ENCODE measurements at places on chromosomes 12 and 14.

DNA sequence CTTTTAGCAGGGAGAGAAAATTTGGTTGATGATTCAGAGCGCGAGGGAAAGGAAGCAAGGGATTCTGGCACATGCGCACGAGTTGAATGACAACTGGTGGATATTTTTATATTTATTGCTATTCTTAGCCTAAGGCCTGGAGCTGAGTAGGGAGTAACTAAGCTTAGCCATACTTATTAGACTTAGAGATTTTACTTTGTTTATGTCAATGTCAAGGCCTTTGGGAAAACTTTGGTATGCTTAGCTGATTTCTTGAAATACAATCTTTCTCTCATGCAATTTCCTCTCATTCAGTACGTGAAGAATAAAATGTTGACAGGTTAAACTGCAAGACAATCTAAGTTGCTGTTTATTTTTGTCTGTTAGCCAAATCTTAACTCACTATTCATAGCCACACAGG, 101.1 kb downstream of the CRADD start:
- DNase-seq = no peak

DNA sequence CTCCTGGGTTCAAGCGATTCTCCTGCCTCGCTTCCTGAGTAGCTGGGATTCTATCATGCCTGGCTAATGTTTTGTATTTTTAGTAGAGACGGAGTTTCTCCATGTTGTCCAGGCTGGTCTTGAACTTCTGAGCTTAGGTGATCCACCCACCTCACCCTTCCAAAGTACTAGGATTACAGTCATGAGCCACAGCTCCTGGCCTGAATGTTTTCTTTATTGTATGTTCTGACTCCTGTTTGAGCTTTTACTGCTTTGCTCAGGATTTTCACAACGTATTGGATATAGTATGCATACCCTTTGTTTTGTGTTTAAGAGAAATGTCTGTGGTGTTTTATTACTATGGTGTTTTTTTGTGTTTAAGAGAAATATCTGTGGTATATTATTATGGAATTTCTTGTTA, 37.2 kb downstream of the ATF7IP start:
- DNase-seq = no peak

DNA sequence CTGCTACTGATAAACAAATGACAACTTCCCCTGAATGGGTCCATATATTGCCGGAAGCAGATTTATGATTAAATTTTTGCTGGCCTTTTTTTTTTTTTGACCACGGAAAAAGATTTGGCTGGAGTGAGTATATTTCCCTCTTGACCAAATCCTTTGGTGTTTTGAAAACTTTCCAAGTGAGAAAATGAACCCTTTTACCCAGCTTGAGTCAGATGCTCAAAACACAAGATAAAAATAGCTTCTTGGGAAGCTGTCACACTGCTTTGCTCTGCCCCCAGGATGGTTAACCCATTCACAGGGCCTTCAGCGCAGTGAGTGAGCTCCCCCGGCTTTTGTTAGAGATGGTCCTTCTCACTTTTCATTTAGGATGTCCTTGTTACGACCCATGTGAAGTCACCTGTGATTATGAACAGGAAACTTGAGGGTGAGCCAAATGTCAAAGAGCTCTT, 224.3 kb downstream of the PELI2 start:
- DNase-seq = no peak

GRCh38 chr12:126747530-126748149, 1519.3 kb upstream of the TMEM132C start:
- DNase-seq = peak; percentile 56

GRCh38 chr14:53147893-53148292, 5.2 kb downstream of the DDHD1 start:
- no peak for DNase-seq

- DNase-seq = no peak
These were observed 5.5 kb downstream of the MAP3K12 start for GRCh38 chr12:53493610-53494391.

GRCh38 chr12:20474016-20474415, 105.7 kb downstream of the PDE3A start:
- no peak for DNase-seq

- DNase-seq = no peak
These were observed 509.2 kb downstream of the FLRT2 start for GRCh38 chr14:86039176-86039575.

DNA sequence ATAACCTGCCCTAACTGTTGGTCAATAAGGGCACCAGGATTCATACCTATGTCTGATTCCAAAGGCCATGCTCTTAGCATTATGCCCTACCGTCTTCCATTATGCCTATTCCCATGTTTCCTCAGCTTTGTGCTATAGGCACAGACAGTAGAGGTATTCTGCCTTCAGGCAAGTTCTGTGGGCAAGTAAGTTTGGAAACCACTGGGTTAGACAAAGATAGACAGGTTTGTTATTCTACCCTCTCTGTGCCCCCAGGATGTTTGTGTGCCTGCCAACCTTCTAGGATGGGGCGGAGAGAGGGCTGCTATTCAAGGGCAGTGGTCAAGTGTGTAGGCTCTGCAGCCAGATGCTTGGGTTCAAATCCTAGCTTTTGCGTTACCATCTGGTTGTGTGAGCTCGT, 4.6 kb downstream of the RAPGEF3 start:
- DNase-seq = no peak

DNA sequence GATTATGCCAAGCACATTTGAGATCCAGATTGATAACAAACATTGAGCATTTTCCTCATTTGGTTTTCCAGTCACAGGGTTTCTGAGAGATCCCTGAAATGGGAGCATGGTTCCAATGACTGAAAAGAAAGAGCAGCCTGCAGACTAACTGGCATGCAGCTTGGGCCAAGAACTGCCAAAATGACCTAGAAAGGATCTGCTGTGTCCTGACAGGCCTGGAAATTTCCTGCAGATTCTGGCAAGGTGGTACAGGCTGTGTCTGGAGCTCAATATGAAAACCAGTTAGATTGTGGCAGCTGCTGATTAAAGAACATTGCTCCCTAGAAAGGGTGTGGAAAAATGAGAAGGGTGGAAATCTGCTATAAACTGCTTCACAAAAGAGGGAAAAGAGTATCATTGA, 417.3 kb downstream of the IPO8 start:
- no peak for DNase-seq

- DNase-seq = no peak
These were observed 23.9 kb upstream of the SLC10A1 start for GRCh38 chr14:69820991-69821390.

DNA sequence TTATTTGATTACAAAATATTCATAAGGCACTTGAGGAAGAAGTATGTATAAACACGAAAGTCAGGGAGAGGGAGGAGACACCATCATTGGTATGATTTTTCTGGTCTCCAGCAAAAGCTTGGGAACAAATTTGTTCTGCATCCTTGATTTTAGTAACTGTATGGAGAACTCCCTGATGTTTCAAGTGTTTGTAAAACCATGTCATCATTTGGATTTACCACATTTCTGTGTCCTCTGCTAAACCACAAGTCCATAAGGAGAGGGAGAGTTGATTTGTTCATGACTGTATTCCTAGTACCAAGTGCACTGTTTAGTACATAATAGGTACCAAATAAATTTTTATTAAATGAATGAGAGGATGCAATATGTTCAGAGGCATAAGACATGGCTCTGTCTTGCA, 181.1 kb downstream of the BTG1 start:
- DNase-seq = no peak

GRCh38 chr12:51744235-51744634, 104.3 kb downstream of the FIGNL2 start:
- no peak for DNase-seq

GRCh38 chr12:93297032-93297431, 80.7 kb upstream of the NUDT4 start:
- no peak for DNase-seq

DNA sequence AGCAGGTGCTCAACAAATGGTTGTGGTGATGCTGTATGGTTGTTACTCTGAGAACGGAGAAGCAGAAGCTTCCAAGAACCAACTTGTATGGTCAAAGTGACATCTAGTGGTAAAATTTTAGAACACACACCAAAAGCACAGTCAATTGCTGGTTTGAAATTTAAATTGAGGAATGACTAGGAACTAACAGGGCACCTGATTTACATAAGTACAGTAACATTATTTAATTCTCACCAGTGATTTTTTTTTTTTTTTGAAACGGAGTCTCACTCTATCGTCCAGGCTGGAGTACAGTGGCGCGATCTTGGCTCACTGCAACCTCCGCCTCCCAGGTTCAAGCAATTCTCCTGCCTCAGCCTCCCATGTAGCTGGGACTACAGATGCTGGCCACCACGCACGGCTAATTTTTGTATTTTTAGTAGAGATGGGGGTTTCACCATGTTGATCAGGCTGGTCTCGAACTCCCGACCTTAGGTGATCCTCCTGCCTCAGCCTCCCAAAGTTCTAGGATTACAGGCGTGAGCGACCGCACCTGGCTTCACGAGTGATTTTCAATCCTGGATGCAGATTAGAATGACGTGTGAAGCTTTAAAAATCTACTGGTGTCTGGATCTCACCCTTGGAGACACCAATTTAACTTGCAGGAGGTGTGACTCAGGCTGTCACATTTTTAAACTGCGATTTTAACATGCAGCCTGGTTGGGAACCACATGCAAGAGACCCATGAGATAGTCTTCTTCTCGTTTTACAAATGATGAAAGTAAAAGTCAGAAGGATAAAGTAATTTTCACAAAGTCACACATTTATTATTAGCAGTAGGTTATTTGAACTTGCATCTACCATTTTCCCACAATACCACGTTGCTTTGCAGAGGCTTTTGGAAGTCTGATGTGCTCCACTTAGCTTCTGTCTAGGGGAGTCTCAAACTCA, 14.1 kb upstream of the NUMB start:
- peak; percentile 33 for DNase-seq

- DNase-seq = no peak
These were observed 1.0 kb downstream of the PGF start for GRCh38 chr14:74954232-74954946.

DNA sequence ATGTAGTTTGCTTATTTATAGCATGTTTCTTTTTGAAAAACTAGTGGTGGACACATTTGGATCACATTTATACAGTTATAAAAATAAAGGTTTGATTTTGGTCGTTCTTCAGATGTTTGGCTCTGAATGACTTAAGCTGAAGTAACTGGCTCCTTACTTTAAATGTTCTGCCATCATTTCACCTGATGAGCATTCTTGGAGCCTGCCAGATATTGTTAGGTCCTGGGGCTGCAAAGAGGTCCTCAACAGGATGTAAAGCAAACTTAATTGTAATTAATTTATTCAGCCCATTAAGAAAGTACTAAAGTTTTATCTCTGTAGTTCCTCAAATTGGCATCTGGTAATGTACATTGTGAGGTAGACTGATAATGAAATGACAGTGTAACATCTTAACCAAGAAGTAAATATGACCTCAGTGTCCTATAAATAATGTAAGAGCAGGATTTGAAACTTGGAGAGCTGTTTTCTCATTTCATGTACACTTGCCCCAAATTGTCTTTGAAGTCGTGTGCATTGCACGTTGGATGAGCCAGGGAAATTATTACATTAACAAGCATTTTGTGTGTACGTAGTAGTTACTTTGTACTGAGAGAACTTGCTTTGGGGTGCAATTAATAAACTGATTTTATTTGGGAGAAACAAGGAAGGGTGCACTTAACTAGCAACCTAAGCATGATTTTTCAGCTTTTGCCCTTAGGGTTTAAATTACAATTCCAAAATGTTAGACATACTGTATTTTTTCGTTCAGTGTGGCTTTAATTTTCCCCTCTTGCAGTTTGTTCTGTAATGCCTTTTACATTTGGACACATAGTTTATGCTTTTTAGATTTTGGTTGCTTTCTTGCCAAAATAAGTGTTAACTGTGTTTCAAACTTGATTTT, 7.5 kb downstream of the EIF5 start:
- DNase-seq = no peak

- no peak for DNase-seq
These were observed 158.6 kb upstream of the PARP11 start for GRCh38 chr12:4031703-4032291.

DNA sequence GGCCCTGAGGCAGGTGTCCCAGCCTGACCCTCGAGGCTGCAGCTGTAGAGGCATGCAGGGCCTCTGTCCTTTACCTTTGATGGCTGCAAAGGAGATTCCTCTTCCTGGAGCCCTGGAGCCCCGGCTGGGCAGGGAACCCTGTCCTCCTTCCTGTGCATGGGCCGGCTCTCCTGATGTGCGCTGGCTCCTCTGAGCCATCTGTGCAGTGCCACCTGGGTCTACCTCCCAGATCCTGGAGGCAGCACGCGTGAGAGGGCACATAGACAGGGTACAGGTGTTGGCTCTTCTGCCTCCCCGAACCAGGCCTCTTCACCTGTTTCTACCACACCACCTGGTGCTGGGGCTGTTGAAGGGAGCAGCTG, 115.1 kb downstream of the BEGAIN start:
- no peak for DNase-seq

DNA sequence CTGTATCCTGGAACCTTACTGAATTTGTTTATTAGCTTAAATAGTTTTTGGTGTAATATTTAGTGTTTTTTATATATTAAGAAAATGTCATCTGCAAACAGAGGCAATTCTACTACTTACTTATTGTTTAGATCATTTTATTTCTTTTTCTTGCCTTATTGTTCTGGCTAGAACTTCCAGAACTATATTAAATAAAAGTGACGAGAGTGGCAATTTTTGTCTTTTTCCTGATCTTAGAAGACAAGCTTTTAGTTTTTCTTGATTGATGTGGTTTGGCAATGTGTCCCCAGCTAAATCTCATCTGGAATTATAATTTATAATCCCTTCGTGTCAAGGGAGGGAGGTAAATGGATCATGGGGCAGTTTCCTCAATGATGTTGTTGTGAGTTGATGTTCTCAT, 857.8 kb downstream of the SLC6A15 start:
- no peak for DNase-seq
